ENCODE measurements at places on chromosomes 5 and 9.
A peak's percentile ranks its signal among the peaks of the same experiment; 100 is the strongest.

- no peak for DNase-seq
Measured at GRCh38 chr5:6634306-6634705, 1.1 kb downstream of the SRD5A1 start.

DNA sequence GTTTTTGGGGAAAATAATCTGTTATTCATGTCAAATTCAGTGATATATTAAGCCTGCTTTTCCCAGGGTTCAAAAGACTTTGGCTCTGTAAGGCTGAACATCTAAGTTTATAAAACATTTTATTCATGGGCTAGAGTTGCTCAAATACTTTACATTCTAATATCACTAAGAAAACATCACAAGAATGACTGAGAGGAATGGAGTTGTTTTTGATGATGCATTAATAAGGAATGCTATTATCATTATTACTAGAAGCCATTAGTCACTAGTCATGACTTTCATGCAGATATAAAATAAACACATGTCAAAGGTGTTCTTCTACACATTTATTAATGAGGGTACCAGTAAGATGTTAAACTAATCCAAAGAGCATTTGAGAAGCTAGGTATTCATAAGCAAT, 185.5 kb upstream of the KCNN2 start:
- DNase-seq, result no peak

GRCh38 chr9:89804766-89805531, 200.1 kb downstream of the GADD45G start:
- no peak for DNase-seq

DNA sequence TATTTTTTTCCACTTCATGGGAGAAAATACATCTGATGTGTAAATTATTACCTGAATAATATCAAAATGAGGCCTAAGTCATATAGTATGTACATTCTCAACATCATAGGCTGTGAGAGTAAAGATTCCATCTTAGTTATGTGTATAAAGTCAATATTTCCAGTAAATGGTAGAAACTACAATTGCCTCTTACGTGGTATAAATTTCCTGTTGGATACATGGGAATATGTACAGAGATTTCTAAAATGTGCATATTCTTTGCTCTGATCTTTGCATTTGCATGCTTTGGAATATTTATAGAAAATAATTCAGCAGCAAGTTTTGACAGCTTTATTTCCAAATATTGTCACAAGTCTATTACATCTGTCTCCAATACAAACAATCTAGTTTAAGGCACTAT, 78.8 kb downstream of the GABRB2 start:
- no peak for DNase-seq

DNA sequence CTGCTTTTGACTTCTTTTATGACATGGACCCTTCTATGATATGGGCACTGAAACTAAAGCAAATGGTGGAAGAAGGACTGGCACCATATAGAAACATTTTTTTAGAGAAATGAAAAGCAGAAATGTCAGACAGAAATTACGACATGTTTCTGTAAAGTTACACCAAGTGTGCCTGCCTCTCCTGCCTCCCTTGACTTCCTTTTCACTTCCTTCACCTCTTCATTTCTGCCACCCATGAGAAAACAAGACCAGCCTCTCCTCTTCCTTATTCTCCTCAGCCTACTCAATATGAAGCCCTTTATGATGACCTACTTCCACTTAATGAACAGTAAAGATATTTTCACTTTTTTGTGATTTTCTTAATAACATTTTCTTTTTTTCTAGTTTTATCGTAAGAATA, 44.5 kb downstream of the ERCC6L2 start:
- no peak for DNase-seq

- no peak for DNase-seq
Measured at GRCh38 chr5:39191216-39191615, 28.1 kb downstream of the FYB1 start.

DNA sequence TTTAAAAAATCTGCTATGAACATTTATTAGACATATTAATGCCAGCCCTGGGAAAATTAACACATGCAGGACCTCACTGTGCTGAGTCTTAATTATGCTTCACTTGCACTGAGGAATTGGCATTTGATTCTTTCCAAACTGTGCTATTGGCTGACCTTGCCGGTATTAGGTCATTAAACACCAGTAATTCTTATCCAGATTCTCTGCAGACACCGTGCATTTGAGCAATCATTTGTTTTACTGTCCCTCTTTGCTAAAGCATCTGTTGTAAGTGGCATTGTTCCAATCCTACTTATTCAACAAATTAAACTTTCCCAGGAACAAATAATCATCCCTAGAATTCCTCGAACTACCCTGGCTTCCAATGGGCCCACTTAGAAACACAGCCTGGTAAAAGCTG, 145.0 kb downstream of the SLC12A2 start:
- DNase-seq, result peak; percentile 52

DNA sequence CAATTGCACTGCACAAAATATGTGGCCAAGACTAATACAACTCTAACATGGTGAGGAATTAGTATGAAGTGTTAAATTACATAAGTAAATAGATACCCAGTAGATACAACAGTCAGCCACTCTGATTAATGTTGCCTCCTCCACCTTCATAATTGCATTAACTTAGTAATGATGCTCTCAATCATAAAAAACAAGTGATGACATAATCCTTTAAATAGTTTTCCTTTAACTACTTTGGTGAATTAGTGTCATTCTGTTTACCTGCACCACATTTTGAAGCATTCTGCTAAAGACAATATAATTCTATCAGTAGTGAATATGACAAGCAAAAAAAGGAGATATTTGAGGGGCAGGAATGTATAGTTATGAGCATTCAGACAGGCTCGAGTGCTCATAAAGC, 265.9 kb upstream of the SLC24A2 start:
- DNase-seq, result no peak

- DNase-seq, result peak; percentile 62
Measured at GRCh38 chr5:176541338-176542134, 4.3 kb upstream of the RNF44 start.

GRCh38 chr9:33225319-33226147, 14.4 kb upstream of the SPINK4 start:
- peak; percentile 81 for DNase-seq

DNA sequence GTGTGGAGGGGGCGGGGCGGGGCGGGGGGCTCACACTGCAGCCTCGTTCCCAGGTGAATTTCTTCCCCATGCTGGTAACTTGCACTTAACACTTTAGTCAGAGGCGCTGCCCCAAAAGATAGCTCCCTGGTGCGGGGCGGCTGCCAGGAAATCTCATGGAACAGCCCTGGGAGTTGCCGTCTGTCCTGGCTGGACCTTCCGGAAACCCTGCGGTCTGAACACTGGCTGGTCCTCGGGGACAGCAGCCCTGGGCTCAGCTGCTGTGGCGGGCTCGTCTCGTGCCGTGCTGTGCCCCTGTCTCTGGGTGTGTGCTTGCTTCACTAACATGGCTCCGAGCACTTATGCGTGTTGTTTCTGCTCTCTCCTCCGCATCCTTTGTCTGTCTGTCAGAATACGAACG, 25.8 kb downstream of the PTGES2 start:
- peak; percentile 18 for DNase-seq

- no peak for DNase-seq
Measured at GRCh38 chr5:119312403-119312802, 43.4 kb upstream of the TNFAIP8 start.

GRCh38 chr9:136088481-136088938, 6.6 kb downstream of the NACC2 start:
- peak; percentile 25 for DNase-seq

DNA sequence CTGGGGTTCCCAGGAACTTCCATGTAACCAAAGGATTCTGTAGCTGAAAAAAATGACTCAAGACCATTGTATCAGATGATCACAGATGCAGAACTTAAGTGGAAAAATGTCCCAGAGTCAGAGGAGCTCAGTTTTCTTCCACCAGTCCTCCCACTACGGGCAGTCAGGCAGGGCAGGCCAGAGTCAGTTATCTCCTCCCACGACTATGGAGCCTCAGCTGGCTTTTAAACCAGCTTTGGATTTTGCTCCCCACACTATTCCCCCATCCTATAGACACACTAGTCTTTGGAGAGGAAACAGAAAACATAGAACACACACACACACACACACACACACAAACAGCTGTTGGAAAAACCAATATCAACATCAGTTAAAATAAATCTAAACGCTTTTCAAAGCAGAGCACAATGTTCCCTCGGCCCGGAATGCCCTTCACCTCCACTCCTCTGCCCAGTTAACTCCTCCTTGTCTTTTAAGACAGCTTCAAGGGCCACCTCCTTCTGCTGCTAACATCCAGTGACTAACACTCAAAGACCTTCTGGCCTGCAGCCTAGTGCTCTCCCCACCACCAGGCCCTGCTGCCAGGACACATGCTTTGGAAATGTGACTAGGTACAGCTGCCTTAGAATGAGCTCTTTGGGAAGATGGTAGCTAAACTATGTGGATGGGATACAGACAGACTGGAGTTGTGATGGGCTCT, 56.8 kb downstream of the NIPAL4 start:
- no peak for DNase-seq

DNA sequence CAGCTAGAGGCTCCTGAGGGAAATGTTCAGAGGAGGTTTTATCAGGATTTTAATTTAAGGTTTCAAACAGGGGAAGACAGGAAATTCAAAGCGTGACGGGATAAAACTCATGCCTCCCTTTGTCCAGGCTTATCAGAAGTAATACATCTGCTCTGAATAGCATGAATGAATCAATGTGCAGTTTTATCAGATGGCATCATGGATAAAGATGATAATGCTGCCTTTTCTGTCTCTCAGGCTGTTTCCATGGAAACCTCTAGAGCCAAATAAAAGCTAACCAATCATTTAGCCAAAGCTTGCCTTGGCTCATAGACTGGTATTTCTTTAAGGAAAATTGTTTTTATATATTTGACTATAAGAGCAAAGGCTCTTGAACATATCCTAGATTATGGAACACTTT, 16.4 kb downstream of the MFAP3 start:
- DNase-seq, result no peak

- DNase-seq, result no peak
Measured at GRCh38 chr9:120689860-120690259, 24.4 kb downstream of the MEGF9 start.

- DNase-seq, result no peak
Measured at GRCh38 chr9:128677794-128678193, 11.2 kb upstream of the SET start.

DNA sequence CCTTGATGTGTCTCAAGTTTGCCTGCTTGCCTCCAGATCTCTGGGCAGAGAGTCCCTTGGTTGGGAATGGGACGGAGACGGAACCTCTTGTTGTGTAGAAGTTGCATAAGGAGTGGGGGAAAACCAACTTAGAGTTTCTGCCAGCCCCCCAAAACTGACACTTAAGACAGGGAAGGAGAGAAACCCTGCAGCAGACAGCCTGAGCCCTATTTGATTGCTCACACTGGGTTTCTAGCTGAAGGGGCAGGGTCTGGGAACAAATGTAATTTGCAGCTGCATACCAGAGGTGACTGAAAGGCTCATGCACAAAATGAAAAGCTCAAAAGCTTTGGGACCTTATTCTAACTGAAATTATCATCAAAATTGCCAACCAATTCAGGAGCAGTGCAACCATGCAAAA, 254.5 kb downstream of the RASEF start:
- no peak for DNase-seq

GRCh38 chr9:71353720-71354119, 232.3 kb upstream of the TRPM3 start:
- no peak for DNase-seq

DNA sequence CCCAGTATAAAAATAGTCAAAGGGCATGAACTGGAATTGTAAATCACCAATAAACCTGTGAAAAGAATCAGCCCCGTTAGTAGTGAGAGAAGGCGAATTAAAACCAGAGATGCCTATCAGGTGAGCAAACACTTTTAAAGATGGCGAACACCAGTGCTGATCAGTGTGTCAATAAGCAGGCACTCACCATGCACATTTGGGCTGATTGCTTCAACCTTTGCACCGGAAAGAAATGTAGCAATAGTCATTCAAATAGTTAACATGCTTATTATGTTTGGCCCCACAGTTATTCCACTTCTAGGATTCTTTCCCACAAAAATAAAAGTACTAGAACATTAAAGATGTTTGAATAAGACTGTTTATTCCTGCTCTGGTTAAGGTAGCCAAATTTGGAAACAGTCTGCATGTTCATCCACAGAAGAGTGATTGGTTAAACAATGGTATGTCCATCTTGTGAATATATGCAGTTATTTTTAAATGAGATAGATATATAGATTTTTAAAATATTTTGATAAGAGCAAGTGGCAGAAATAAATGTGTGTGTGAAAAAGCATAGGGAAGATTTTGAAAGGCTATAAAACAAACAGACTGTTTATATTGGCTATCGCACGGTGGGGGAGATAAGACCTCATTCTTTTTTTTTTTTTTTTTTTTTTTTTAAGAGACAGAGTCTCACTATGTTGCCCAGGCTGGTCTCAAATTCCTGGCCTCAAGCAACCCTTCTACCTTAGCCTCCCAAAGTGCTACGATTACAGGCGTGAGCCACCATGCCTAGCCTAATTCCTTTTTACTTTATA, 112.2 kb downstream of the PIP5K1B start:
- no peak for DNase-seq

DNA sequence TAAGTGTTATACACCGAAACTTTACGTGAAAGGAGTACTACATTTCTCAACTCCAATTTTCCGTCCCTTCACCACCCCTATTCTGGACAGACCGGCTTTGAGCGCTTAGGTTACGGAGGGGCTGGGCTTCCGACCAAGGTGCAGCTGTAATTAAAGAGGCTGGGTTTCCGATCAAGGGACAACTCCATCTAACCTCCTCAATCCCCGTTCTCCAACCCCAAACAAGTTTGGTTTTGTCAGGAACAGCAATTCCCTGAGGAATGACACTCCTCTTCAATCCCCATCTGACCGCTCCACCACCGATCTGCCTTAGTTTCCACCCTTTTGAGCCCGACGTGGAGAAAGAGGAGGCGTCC, 577 bp downstream of the TUT7 start:
- no peak for DNase-seq

DNA sequence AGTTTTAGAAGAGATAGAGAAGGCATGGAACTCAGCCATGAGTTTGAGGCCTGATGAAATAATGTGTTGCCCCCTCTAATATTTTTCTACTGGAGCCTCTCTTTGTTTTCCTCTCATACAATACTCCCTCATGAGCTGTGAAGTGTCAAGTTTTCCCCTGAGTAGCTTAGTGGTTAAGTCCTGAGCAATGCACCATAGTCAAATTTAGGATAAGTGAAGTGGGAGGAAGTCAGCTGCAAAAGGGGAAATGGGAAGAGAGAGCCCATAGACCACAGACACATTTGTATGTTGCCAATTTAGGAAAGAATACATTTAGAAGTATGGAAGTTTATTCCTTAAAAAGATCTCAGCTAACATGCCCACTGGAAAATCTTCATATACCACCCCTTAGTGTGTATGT, 171.5 kb upstream of the NREP start:
- DNase-seq, result no peak

DNA sequence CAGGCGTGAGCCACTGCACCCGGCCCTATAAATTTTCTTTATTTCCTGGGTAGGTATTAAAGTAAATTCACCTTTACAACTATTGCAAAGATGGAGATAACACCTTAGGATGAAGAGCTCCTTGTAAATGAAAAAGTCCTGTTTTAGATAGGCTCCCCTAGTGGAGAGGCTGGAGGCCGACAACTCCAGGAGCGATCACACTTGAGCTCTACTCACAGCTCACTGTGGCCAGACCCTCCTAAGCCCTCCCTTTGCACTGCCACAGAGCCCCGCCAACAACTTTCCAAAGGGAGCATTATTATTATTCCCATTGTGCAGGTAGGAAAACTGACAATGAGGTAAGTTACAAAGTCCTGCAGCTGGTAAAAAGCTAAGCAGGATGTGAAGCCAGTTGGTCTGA, 139.1 kb upstream of the ERCC6L2 start:
- no peak for DNase-seq
